ENCODE measurements at places on chromosomes 2 and 18. TPM values are rescaled to one million over a fixed set of nuclear protein-coding genes. Genes with fewer than 3 reads are reported as not detected.

The GKN2 gene
- 1.5 TPM for polyA plus RNA-seq

The REG1A gene
- polyA plus RNA-seq, result not detected

The KLHL29 gene
- 2.0 TPM for polyA plus RNA-seq

The TUBA3E gene
- polyA plus RNA-seq, result 0.09 TPM

The IL37 gene
- polyA plus RNA-seq, result 0.27 TPM

The B4GALT6 gene
- polyA plus RNA-seq, result 14.7 TPM

The SNORC gene
- 0.93 TPM for polyA plus RNA-seq

The ERFE gene
- 1.2 TPM for polyA plus RNA-seq

The EN1 gene
- polyA plus RNA-seq, result not detected

The GCKR gene
- polyA plus RNA-seq, result 0.90 TPM

The CNDP2 gene
- polyA plus RNA-seq, result 100 TPM

The ALKAL2 gene
- 7.7 TPM for polyA plus RNA-seq

The MAP3K20 gene
- polyA plus RNA-seq, result 72.7 TPM

The REG3G gene
- polyA plus RNA-seq, result not detected

The CNDP1 gene
- polyA plus RNA-seq, result 0.37 TPM

The GPR17 gene
- 0.74 TPM for polyA plus RNA-seq

The DPP10 gene
- 5.0 TPM for polyA plus RNA-seq

The MOGAT1 gene
- not detected for polyA plus RNA-seq
